ENCODE measurements at places on chromosomes 7 and 10.

DNA sequence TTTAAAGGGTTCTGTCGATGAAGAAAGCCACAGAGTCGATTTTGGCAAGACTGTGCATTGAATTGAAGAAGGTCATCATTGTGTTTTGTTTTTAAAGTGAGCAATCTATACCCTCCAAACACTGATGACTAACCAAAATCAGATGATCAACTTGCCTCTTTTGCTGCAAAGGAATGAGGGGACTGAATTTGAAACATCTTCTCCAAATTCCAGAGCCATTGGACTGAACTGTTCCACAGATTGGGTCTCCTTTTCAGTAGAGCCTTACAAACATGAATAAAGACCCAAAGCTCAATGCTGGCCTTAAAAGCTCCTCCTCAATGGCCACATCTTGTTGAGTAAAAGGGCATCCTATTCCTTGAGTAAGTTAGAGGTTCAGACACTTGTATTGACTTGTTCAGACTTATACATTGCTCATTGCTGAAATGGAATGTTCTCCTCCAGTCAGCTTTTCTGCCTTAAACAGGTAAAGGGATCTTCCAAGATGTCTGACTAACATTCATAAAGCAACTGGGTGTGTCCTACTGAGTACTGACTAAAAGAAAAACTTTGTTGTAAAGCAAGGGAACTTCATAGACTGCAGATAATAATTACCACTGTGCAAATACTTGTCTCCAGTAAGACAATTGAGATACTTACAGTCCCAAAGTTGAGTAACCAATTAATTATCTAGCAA lies 630.6 kb downstream of the KCNMA1 start:
- DNase-seq: no peak

DNA sequence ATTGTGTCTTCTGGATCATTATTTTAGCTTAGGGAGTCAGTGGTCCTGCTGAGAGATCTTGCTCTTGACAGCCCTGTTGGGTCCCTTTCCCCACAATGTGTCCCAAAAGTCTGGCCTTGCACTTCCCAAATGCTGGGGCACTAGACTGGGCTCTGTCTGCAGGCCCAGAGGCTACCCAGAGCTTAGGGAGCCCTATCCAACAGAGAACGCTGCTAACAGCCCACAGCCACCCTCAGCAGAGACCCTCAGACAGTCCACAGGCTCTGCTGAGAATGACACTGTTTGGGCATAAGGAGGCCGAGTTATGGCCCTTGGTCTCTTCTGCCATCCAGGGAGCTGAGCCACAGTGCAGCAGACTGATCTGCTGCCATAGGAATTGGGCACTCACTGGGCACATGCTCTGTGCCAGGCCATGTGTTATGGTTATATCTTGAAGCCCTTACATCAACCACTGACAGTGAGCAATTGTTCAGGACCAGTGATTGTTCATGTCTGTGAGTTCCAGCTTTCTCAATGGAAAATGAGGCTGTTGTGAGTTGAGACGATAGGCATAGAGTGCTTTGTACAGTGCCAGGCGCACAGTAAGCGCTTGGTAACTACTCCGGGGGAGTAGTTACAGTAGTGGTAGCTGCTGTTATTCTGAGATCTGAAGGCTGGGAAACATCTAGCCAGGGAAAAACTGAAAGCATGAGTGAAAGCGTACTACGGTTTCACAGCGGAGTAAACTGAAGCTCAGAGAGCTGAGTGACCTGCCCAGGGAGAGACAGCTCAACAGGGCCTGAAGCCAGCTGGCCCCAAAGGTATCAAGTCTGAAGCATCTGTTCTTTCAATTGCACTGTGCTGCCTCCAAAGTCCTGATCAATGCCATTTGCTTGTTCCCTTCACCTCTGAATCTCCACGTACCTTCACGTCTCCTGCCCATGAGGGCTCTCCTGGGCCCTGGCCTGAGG lies 77.6 kb upstream of the PRLHR start:
- DNase-seq: no peak

GRCh38 chr10:29540016-29540415 lies 94.8 kb downstream of the SVIL start:
- no peak for DNase-seq

DNA sequence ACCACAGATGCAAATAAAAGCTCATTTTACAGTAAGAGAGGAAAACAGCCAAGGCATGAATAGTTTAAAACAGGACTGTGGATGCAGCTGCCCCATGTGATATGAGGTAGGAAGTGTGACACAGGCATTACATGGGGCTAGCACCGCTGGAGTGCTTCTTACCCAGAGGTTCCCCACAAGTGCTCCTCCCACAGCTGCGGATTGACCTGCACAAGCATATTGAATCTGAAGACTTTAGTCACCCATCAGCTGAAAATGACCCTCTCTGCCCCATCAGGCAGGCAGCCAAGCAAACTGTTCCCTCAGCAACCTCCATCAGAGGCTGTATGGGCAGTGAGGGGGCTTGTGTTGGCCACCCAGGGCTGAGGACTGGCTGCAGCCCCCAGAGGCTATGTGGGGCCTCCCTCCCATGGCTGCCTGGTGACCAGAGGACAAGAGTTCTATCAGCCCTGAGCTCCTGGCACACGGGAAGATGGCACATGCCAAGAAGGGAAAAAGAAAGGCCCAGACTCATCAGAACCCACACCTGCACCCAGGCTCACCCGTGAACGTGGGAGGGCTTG lies 98.7 kb downstream of the TCERG1L start:
- DNase-seq: peak; percentile 6

DNA sequence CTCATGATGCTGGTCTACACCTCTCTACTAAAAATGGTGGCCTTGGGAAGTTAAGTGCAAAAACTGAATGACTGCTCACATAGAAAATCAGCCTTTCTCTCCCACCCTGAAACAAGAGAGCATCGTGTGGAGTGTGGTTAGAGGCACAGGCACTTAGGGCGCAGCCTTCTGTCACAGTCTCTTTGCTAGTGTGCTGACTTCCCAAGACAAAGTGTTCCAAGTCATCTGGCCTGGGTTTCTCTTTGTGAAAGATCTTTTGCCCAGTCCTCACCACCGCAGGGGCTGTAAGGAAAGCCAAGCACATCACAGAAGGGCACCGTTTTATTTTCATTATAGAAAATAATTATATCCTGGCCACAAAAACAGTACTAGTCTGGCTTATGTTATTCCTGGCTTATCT lies 12.5 kb downstream of the STN1 start:
- no peak for DNase-seq

DNA sequence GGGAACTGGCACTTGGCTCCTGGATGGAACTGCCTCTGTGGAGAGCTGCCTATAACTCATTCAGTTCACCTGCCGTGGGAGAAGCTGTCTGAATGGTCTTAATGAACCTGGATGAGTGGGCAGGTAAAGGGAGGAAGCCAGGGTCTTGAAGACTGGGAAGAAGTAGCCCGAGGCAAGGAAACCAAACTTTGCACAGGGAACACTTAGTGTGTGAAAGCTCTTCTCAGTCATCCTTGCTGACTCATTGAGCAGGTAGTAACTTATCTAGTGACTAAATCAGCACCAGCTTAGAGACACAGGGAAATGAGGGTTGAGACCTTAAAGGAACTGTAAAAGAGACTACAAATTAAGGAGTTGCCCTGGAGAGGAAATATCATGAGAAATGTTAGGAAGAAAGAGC lies 9.9 kb downstream of the LRRC4 start:
- no peak for DNase-seq

GRCh38 chr7:47806701-47807103 lies 141.6 kb downstream of the PKD1L1 start:
- DNase-seq: peak; percentile 87

DNA sequence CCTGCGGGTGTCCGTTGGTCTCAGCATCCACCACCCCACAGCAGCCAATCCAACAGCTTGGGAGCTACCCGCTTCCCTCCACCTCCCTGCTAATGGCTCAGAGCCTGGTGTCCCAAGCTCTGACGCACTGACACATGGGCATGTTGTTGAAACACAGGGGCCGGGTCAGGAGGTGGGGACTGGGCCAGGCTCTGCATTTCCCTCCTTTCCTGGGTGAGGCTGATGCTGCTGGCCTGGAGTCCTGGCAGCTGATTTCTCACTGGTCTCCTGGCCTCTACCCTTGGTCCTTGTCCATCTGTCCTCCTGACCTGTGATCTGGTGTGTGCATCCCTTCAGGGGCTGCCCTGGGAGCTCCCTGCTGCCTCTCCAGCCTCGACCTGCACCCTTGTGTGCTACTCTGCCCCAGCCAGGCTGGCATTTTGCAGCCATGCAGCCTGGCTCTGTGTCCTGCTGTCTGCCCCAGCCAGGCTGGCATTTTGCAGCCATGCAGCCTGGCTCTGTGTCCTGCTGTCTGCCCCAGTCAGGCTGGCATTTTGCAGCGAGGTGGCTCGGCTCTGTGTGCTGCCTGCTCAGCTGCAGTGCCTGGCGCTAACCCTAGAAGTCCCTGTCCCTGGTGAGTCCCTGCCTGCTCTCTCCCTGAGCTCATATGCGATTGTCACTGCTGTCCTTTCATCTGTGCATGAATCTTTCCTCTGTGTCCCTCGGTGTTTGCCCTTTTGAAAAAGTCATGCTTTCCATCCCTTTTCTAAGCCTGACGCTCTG lies 14.0 kb downstream of the AMZ1 start:
- peak; percentile 88 for DNase-seq

GRCh38 chr10:105024184-105024583 lies 383.1 kb downstream of the SORCS3 start:
- no peak for DNase-seq

GRCh38 chr7:157528785-157529341 lies 192.1 kb downstream of the DNAJB6 start:
- DNase-seq: no peak

DNA sequence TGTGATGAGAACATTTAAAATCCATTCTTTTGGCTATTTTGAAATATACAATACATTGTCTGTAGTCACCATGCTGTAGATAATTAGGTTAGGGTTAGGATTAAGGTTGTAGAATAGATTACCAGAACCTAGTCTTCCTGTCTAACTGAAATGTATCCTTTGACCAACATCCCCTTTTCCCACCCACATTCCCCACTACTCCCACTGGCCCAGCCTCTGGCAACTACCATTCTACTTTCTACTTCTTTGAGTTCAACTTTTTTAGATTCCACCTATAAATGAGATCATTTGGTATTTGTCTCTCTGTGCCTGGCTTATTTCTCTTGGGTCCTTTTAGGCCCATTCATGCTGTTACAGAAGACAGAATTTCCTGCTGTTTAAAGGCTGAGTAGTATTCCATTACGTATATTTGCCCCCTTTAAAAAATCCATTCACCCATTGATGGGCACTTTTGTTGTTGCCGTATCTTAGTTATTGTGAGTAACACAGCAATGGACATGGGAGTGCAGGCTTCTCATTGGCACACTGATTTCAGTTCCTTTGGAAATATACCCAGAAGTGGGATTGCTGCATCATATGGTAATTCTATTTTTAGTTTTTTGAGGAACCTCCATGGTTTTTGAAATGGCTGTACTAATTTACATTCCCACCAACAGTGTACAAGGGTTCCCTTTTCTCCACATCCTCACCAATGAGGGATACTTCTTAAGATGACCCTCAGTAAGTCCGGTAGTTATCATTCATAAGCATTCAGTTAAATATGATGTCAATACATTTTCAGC lies 104.0 kb downstream of the RALA start:
- DNase-seq: no peak

DNA sequence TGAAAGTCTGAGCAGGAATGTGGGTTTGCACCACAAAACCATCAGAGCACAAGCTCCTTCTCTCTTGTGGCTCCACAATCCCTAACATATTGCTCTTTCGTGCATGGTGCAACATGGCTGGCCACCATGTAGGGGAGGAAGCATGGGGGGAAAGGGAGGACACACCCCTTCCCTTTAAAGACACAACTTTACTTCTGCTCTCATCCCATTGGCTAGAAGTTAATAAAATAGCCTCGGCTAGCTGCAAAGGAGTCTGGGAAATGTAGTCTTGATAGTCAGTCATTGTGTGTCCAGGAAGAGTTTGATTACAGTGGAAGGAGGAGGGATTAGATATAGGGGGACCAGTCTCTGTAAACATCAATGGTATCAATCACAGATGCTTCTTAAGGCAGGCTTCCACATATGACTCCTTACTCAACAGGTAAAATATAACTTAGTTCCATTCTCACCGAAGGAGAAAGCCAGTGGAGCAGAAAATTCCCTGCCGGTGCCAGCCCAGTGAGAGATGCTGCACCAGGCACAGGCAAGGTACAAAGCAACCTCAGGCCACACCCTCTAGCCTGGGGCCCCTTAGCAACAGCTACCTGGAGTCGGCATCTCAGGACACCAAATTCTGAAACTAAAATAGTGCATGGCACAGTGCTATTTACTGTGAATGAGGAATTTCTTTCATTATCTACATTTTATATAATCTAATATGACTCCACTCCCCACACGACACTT lies 124.7 kb upstream of the CTBP2 start:
- DNase-seq: no peak
